ENCODE measurements at places on chromosomes 16 and 17.
A peak's percentile ranks its signal among the peaks of the same experiment; 100 is the strongest.

- DNase-seq: no peak
Measured at GRCh38 chr17:38697061-38697820, 7.8 kb upstream of the MLLT6 start.

GRCh38 chr16:50386139-50386538 is 17.4 kb upstream of the BRD7 start:
- DNase-seq: no peak

- no peak for DNase-seq
Measured at GRCh38 chr16:23186171-23186570, 3.6 kb downstream of the SCNN1G start.

DNA sequence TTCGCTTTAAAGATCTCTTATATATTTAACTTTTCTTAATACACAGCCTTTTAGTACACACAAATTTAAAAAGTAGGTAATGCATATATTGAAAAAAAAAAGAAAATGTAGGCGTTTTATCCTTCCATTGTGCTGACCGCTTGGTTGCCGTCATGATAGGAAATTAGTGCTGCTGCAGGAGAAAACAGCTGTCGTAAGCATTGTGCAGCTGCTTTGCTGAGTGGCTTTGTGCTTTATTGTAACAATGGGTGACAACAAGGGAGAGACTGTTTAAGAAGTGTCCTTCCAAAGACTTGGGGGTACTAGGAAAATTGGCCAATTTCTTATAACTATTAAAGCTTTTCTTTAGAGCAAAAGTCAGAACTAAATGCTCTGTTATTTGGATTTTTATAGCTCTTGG is 5.0 kb downstream of the HERPUD1 start:
- DNase-seq: no peak

- DNase-seq: no peak
Measured at GRCh38 chr16:74896389-74897370, 88.2 kb downstream of the WDR59 start.

- no peak for DNase-seq
Measured at GRCh38 chr16:23235176-23235575, 52.6 kb downstream of the SCNN1G start.

GRCh38 chr16:72083778-72084404 is 9.5 kb downstream of the TXNL4B start:
- no peak for DNase-seq

GRCh38 chr16:74271872-74272271 is 24.7 kb upstream of the PSMD7 start:
- no peak for DNase-seq

GRCh38 chr16:27819881-27820610 is 243.5 kb downstream of the GSG1L start:
- DNase-seq: no peak

- DNase-seq: no peak
Measured at GRCh38 chr16:79329166-79329521, 271.4 kb downstream of the MAF start.

DNA sequence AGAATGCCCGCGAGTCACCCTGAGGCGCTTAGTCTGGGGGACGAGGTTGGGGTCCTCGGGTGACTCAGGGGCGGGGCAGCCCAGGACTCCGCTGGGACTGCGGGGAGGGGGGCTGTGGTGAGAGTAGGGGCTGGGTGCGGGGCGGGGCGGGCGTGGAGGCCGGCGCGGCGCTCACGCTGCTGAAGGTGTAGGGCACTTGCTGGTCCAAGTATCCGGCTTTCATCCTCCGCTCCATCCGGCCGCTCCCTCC is 832 bp downstream of the ETV4 start:
- DNase-seq: peak; percentile 13

- DNase-seq: no peak
Measured at GRCh38 chr17:52476638-52477313, 318.3 kb upstream of the CA10 start.

GRCh38 chr16:51167170-51167895 is 16.3 kb upstream of the SALL1 start:
- DNase-seq: no peak

DNA sequence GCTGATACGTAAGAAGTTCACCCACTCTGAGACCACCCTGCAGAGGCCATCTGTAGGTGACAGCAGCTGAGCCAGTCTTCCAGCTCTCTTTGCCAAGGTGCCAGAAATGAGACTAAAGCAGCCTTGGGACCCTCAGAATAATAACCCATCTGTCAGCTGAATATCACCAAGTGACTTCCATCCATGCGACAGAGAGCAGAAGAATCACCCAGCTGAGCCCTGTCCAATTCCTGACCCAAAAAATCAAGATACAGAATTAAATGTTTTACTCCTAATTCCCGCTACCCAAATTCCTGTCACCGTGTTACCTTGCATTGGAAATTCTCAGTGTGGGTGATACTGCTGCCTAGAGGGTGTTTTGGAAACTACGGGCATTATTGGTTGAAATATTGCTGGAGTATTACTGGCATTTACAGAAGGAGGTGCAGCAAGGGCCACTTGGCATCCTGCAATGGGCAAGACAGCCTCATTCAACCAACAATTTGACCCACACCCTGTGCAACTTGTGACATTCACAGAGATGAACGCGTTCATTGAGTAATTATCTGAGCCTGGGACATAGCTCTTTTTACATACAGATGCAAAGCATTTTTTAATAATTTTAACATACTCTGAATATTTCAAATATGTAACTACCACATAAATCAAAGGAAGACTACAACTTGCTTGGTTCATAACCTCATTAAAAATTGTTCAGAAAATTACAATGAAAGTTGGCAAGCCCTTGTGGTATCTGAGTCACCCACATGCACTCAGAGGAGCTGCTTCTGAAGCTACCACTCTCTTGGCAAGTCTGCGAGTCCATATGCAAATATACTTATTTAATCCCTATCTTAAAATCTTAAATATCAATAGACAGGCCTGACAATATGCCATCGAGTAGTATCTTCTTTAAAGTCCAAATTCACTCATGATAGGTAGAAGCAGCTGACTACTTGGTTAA is 126.6 kb downstream of the C16orf95 start:
- no peak for DNase-seq

- DNase-seq: no peak
Measured at GRCh38 chr17:21209511-21210175, 4.3 kb downstream of the TMEM11 start.

DNA sequence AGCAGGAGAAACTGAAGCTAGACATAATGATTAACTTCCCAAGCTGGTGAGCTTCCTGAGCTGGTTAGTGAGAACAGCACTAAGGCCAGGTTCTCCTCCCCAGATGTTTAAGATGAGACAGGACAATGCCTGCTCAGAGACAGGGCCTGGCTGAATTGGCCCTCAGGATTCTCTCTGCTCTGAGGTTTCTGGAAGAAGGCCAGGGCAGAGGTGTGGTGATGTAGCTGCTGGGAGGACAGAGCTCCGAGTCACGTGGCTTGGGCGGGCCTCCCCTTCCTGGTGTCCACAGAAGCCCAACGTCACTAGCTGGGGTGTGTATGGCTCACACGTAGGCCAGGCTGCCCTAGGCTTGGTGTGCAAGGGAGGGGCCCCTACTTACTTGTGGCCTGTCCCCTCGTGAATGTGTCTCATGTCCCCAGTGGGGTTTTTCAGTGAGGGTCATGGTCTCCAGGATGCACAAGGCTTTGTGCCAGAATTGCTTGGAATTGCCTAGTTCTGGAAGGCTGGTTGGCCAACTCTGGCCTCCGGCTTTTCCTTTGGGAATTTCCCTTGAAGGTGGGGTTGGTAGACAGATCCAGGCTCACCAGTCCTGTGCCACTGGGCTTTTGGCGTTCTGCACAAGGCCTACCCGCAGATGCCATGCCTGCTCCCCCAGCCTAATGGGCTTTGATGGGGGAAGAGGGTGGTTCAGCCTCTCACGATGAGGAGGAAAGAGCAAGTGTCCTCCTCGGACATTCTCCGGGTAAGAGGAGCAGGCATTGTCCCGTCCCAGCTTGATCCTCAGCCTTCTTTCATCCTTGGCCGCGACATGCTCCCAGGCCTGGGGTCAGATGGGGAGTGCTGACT is 3.4 kb downstream of the NOD2 start:
- DNase-seq: peak; percentile 59

DNA sequence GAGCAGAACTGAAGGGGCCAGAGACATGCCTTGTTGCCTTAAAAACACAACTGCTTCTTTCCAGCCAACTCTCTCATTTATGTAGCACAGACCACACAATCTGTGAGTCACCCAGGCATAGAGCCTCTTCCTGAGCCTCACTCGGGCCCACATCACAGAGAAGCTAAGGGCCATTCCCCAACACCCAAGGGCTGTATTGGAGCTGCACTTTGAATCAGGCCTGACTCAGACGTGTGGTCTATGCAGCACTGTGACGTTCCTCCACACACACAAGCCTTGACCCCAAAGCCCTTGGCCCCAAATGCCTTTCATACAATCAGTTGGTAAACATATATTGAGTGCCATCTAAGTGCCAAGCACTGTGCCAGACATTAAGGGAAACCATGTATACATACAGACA is 308.9 kb upstream of the DYNLRB2 start:
- DNase-seq: no peak

DNA sequence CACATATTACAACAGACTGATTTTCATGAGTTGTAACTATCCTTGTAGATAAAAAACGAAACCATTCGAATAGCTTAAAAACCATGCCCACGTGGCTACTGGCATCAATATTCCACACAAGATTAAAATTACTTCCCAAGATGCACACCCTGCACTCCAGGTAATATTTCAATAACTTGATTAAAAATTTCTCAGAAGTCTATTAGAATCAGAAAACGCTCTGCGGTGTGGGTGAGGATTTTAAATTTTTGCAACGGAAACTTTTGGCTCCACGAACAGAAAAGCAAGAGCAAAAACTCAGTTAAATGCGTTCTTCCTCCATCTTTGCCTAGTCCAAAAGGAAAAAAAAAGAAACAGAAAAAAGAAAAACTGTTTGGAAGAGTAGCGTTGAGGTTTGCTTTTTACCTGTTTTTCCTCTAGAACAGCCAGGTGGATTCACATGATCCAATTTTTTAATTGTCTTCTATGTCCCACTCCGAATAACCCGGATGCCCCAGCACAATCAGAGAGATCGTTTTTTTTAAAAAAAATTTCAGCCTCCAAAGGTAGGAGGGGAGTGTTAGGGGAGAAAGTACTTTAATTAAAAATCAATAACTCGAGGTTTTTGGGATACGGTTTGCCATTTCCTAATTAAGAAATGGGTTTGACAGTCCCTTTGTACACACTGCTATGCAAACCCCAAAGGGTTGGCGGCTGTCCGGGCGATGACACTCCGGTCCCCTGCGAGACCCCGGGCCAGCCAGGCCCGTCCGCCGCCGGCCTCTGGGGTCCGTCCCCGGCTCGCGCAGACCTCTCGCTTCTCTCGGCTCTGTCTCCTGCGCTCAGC is 708 bp upstream of the NFAT5 start:
- DNase-seq: no peak

GRCh38 chr17:66165537-66166123 is 26.3 kb downstream of the CEP112 start:
- DNase-seq: peak; percentile 28

DNA sequence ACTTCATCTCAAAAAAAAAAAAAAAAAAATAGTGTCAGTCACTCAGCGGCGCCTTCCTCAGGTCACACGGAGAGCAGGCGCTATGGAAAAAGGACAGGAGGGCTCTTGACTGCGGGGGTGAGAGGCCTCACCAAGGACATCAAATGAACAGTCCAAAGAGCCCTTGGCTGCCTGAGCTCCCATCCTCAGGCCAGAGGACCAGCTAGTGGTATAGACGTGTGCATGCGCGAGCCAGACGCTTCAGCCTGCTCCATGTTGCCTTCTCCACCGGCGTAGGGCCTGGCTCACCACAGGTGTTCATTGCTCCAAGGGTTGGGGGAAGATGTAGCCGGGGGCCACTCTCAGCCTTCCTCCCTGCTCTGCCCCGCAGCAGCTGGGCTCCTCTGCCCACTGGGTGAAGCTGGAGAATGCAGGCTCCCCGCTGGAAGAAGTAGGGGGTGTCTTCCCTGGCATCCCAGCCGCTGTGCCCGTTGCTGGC is 65.8 kb upstream of the PLCG2 start:
- DNase-seq: no peak

- DNase-seq: peak; percentile 95
Measured at GRCh38 chr17:27892866-27893769, at the start of gene LYRM9. Gene LYRM9, minus strand, starts transcription at chr17:27893365. Its CDS starts 10,671 bp downstream, at chr17:27882694.

GRCh38 chr17:77466140-77466539 is 325.4 kb downstream of the SEC14L1 start:
- no peak for DNase-seq

All from effector memory CD8-positive, alpha-beta T cell (primary cell).